ENCODE measurements at places on chromosomes 7 and 10.

GRCh38 chr7:159032322-159032721, 112.3 kb downstream of the VIPR2 start:
- no peak for DNase-seq

DNA sequence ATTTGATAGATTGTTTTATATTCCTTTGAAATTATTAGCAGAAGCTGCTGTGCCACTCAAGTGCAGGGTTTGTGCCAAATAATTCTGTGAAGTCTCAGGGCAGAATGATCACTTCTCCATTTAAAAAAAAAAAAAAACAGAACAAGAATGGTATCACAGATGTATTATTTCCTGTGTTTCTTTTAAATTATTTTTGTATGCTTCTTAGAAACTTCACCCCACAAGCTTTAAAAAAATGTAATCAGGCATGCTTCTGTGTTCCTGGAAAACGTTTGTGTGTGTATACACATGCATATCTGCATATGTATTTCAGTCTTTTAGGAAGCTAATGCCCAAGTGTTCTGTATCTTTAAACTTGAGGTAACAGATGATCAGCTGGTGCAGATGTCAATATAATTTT, 6.3 kb upstream of the CD36 start:
- no peak for DNase-seq

DNA sequence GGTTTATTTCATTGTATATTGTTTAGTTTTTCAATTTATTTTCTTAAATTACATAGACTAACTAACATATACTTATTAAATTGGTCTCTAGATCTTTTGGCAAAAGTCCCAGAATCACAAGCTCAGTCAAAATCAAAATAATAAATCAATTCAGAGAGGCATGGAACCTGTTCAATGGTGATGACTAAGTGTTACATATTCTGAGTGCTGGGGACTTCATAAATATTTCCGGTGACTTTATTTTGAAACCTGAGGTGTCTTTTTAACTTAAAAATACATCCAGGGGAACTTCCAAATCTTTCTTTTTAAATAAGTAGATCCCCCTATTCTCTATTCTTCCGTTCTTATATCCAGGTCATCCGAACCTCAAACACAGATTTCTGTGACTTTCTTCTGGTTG, 89.6 kb upstream of the ZNF804B start:
- no peak for DNase-seq

DNA sequence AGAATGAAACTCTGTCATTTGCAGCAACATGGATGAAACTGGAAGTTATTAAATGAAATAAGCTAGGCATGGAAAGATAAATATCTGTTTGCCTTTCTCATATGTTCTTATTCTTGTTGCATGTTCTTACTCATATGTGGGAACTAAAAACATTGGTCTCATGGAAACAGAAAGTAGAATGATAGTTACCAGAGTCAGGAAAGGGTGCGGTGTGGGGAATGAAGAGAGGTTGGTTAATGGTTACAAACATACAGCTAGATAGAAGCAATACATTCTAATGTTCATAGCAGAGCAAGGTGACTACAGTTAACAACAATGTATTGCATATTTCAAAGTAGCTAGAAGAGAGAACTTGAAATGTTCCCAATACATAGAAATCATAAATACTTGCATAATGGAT, 105.1 kb downstream of the FAM107B start:
- DNase-seq, result no peak

DNA sequence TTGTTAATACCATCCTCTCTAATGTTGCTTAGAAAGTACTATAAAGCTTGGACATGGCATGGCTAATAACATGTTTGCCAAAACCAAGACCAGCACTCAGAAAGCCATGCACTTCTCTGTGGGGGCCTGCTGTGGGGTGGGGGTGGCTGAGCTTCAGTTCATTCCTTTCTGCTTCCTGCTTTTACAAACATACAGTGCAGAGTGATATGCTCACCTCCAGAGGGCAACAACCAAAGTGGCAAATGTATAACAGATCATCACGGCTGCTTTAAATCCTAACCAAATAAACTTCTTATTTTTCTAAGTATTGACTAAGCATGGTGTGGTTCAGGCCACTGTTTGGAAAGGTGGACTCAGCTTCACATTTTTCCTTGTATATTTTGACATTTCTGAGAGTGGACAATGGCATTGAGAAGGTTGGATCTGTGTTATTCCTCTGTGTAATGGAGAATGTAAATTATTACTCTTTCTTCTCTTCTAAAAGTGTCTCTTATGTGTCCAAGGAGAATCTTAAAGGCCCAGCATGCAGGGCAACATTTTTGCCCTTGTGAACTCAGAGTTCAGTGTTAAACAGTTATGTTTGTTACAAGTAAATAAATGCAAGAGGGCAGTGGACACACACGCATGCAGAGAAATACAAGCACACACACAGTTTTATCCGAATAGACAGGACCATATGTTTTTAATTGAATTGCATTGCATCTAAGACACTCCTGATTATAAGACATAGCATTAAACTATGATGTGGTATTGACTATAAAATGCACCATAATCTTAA, 186.1 kb downstream of the HERPUD2 start:
- no peak for DNase-seq

DNA sequence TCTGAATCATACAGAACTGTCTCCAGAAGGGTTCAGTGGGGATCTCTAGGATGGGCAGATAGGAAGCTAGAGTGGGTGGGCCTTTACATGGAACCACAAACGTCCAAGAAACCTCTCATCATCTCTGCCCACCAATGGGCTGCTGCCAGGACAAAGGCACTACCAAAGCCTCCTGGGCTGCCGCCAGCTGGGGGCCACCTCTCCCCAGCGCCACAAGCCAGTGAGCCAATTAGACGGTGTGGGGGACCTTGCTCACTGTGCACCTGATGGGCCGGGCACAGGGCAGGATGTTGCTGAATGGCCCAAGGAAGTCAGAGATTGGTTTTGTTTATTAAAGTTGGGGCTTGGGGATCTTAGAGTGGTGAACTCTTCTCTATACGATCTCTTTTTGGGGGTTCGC, 242.1 kb downstream of the MGMT start:
- no peak for DNase-seq

- DNase-seq, result no peak
Observed at GRCh38 chr10:125757742-125758141, 17.9 kb downstream of the MMP21 start.

GRCh38 chr7:105336009-105336408, 52.7 kb downstream of the SRPK2 start:
- DNase-seq, result no peak

DNA sequence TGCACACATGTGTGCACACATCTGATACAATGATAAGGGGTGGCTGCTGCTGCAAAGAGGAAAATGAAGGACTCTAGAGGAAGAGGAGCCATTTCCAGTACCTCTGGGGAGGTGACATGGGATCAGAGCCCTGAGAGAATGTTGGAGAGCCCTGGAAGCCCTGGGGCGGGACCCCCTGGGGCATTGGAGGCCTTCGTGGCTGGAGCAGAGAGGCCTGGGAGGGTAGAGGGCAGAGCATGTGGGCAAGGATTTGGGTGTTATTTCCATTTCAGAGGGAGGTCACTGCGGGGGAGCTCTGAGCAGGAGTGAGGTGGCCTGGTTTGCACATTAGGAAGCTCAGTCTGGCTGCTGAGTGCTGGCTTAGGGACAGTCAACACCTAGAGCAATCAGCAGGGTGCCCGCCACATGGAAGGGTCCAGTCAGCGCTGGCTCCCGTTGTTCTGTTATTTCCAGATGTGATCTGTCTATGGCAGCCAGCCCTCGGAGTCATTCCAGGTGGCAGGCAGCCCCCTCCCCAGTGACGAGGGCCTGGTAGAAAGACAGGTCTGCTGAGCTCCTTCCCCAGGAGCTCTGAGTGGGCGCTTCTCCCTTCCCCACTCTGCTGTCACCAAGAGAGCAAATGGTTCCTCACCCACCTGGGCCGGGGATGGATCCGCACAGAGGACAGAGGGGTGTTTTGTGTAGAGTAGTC, 24.1 kb upstream of the BTBD16 start:
- no peak for DNase-seq

GRCh38 chr10:63622097-63622496, 100.9 kb downstream of the REEP3 start:
- no peak for DNase-seq

GRCh38 chr7:131413711-131414110, 86.0 kb downstream of the MKLN1 start:
- DNase-seq, result no peak

DNA sequence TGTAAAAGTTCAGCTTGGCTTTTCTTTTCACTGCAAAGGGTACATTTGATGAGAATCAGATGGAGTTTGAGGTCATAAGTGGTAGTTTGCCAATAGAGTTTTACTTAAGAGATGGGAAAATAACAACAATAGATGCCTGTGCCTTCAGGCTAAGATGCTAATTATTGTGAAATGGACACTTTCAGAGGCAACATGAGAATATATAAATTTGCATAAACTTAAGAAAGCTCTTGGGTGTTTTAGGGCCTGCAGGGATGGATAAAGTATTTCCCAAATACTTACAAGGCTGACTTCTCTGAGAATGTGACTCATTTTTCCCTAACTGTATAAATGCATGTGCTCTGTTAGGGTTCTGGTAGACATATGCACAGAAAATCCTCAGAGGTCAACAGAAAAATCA, 200.3 kb upstream of the SVIL start:
- no peak for DNase-seq

DNA sequence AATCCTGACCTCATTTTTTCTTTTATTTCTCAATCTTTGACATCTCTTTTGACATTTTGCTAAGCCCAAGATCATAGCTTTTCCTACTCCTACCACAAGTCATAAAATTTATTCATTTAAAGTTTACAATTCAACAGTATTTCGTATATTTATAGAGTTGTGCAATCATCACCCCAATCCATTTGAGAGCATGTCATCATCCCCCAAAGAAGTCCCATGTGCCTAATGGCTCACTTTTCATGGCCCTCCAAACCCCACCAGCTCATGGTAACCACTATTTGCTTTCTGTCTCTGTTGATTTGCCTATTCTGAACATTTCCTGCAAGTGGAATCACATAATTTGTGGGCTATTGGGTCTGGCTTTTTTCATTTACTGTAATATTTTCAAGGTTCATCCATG, 52.5 kb upstream of the GLI3 start:
- no peak for DNase-seq

GRCh38 chr7:159030490-159031134, 114.1 kb downstream of the VIPR2 start:
- DNase-seq, result peak; percentile 57

DNA sequence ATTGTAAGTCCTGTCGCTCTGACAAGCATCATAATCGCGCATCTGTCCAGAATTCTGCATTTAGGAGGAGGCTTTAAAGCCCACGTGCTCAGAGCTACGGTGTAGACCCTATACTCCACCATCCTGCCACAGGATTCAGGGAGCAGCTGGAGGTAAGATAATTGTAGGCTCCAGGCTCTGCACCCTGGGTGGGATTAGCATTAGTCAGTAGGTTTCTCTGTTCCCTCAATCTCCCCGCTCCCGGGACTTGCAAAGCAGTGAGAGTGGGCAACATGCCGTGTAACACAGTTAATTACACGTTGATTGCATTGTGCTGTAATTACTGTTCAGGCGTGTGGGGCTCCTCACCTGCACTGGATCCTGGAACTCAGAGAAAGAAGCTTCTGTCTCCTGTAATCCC, 89.3 kb upstream of the CUX1 start:
- DNase-seq, result peak; percentile 90

DNA sequence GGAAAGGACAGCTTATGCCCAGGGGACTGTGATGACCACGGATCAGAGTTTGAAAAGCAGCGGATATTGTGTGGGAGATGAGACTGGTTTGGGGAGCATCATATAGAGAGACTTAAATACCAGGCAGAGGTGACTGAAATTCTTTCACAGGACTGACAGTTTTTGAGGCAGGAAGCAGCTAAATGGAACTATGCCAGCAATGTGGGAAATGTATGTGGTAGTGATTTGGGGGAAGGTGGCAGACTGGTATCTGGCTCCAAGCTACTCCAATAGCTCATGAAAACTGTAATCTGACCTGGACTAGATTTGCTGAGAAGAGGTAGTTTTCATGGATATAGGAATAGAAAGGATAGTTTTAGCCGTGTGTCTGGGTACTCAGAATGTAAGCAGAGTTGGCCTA, 592.6 kb downstream of the REEP3 start:
- DNase-seq, result no peak

DNA sequence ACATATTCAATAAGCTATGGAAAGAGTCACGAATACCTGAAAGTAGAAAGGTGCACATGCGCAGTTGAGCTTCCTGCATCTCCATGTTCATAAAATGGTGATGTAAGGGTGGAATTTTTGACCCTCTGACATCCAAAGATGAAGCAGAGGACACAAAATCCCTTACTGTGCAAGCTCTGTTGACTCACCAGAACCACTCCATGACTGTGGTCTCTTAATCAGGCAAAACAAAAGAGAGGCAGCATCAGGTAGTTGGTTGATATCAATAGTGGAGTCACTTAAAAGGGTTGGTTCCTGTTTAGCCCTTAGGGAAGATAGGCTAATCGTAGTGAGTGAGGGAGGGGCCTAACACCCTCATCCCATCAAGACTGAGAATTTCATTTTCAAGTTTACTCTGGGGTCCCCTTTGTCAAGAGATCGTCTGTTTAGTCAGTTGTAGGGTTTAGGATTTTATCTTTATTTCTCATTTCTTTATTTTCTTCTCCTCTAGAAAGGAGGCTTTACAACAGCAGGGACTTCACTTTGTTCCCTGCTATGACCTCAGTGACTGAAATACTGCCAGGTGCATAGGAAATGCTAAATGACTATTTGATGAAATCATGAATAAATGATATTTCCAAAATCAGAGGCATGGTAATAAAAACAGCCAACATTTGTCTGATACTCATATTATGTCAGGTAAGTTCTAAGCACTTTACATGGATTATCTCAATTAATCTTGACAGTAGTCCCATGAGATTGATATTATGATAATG, 98.1 kb downstream of the CD36 start:
- no peak for DNase-seq

GRCh38 chr7:151242159-151243044, 6.1 kb downstream of the SMARCD3 start:
- DNase-seq, result no peak

- no peak for DNase-seq
Observed at GRCh38 chr10:77820349-77820748, 106.2 kb downstream of the DLG5 start.

DNA sequence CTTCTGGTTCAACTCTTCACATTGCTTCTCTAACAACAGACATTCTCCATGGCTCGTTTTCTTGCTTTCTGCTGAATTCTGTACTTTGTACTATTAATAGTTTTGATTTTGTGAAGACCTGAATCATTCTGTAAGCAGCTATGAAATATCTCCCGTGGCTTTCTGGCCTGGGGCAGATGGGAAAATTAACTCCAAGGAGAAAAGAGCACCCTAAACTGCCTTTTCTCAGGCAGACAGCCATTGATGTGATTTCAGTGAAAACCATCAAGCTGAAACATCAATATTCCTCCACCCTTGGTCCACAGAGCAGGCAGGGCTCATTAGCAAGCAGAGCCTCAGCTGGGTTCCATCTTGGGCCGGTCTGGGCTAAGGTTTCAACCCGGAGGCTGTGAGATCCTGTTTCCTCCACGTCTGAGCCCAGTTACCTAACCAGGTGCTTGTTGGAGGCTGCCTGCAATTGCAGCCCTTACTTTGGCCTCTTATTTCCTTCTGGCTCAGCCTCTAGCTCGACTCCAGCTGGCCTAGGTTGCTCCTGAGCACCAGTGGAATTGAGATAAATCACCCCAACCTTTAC, 21.1 kb upstream of the EZH2 start:
- peak; percentile 75 for DNase-seq

Data from NCI-H146 (cell line).